Stimulated activated CD8-positive, alpha-beta memory T cell treated with anti-CD3 and anti-CD28 coated beads, Interleukin-7, amount 100 ng/mL, for 4 hours (primary cell): ENCODE measurements at places on chromosomes 16 and 17.

GRCh38 chr17:41813152-41813680 is 412 bp downstream of the FKBP10 start:
- DNase-seq = no peak

- DNase-seq = no peak
Measured at GRCh38 chr16:14194721-14195120, 123.6 kb downstream of the MRTFB start.

DNA sequence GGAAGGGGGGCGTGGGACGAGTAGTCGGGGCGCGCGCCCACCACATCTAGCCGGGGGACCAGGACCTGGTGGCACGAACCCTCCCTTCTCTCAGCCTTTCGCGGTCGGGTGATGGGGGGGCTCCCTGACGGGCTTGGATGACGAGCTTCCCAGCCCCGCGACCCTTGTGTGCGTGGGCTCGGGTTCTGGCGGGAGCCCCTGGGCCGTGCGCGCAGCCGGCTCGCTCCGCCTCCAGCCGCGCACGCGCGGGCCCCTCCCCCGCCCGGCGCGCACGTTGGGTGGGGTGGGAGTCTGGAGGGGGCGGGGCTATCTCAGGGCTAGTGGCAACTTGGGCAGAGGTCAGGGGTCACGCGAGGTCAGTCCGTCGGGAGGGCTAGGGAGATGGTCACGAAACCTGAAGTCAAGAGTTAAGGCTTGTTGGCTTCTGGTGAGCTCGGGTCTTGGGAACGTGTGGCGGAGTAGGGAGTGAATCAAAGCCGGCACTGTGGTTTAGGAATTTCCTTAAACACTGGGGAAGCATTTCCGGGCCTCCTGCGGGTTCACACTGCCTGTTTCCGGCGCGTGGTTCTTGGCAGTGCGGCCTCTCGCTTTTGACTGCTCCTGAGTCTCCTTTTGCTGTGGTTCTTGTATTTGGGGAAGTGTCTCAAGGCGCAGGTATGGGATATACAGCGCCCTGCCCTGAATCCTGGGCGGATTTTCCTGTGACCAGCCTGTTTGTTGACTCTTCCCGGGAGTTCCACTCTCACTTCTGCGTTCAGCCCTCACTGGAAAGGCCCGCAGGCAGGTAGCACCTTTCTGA is at the start of gene SRCAP:
Gene SRCAP (plus strand): TSS at position 356 of the 799 bp plus-strand sequence. CDS start 1,654 bp downstream, outside the sequence.
- peak; percentile 76 for DNase-seq

- DNase-seq = no peak
Measured at GRCh38 chr17:27976331-27976730, 66.1 kb upstream of the NLK start.

- DNase-seq = peak; percentile 69
Measured at GRCh38 chr17:75632863-75633485, at the start of gene SMIM5. Gene SMIM5 (plus strand): TSS chr17:75633434. CDS start chr17:75640202, 6,768 bp downstream.

DNA sequence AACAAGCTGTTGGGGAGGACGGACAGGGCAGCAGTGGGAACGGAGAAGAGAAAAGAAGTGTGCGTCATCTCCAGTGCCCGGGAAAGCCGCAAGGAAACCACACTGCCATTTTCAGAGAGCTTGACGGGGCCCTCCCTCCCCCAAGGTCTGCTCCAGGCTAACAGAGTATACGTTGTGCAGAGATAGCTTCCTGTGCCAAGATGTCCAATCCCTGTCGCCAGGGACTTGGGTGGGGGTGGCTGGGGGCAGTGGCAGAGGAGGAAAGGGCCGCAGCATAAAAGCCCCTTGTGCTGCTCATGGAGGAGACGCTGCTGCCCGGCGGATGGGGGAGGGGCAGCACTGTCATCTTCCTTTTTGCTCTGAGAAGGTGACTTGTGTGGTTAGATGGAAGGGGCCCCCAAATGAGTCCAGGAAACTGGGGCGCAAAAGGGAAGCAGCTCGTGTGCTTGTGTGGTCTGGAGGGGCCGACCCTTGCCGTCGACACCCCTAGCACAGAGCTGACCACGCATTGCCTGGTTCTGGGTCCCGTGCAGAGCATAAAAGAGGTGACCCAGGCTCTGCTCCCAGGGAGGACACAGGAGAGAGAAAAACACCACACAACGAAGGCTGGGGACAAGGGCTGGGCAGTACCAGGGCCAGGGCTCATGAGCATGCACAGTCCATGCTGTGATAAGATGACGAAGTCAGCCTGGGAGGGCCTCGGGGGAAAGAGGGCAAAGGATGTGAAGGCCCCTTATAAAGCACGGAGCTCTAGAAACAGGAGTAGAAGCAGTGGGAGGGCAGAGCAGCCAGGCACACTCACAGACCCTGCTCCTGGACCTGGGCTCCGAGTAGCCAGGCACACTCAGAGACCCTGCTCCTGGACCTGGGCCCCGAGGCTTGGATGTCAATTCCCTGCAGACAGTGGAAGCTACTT is 372.7 kb downstream of the SLC39A11 start:
- DNase-seq = peak; percentile 3

- DNase-seq = no peak
Measured at GRCh38 chr17:4588391-4588790, 4.1 kb downstream of the SMTNL2 start.

DNA sequence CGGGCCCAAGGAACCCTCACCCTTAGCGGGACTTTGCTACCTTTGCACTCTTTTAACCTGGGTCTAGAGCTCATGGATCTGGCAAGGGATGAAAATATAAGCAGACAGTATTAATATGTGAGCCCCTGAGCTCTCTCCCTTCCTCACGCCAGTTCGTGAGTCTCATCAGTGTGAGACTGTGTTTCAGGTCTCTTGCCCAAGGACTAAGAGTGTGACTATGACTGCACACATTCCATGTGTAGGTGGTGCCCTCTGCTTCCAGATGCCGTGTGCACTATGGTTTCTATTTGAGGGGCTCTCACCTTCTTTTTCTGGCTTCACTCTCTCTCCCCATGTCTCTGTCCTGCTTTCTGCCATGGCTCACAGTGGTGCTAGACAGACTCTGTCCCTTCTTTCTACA is 40.5 kb downstream of the DHRS7B start:
- no peak for DNase-seq

DNA sequence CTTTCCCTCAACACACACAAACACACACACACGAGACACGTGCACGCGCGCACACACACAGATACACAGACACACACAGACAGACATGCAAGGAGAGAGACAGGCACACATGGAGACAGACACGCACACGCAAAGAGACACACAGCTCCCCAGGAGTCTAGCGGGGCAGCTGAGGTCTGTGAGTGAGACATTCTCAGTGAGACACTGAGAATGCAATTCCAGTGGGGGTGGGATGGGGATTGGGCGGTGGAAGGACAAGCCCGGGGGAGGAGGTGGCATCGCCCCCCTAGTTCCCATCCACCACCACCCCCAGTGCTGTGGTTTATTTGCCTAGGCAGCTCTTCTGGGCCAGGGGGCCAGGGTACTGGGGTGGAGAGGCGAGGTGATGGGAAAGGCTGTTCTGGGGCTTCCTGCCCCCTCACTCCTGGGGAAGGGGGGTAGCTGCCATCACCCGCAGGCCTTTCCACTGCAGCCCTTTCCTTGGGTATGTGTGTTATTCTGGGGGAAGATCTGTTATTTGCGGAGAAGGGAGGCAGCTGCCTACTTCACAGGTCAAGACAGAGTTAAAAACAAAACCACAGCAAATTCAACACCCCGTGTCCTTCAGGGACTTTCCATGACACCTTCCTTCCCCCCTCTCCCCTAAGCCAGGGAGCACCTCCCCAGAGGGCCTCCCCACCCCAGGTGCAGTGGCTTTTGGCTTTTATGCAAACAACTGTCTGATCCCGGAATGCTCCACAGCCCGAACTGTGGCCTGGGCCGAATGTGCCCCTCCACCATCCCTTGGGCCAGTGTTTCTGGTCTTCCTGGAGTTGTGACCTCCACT is 18.0 kb downstream of the GRB7 start:
- peak; percentile 41 for DNase-seq

GRCh38 chr16:3119701-3120408 is 7.5 kb downstream of the ZNF205 start:
- no peak for DNase-seq

GRCh38 chr17:31754239-31754945 is 104.7 kb downstream of the COPRS start:
- DNase-seq = no peak

- no peak for DNase-seq
Measured at GRCh38 chr16:9657641-9658040, 524.6 kb downstream of the GRIN2A start.

- DNase-seq = no peak
Measured at GRCh38 chr16:84320511-84320910, 25.8 kb downstream of the WFDC1 start.

DNA sequence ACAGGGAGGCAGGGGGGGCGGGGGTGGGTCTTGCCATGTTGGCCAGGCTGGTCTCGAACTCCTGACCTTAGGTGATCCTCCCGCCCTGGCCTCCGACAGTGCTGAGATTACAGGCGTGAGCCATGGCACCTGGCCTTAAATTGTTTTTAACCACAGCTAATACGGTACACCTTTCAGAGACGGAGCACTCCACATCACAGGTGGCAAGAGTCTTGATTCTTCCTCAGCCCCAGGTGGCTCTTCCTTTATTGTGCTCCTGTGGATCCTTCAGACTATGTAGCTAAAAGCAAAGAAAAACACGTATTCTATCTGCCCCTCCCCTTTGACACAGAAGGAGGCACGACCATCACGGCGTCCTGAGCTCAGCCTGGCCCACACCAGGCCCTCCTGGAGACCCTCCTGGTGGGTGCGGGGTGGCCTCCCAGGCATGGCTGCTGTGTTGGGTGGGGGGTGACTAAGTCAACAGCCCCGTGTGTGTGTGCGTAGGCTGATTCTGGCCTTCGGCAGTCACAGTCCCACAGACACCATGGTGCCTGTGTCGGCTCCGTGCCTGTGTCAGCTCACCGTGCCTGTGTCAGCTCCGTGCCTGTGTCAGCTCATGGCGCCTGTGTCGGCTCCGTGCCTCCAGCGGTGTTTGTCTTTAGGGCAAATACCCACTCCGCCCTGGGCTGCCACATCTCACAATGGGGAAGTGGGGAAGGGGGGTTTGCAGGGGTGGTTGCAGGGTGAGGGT is 10.8 kb upstream of the SECTM1 start:
- DNase-seq = no peak

- no peak for DNase-seq
Measured at GRCh38 chr17:41785859-41786226, 668 bp downstream of the JUP start.

- DNase-seq = no peak
Measured at GRCh38 chr16:51383909-51384308, 232.8 kb upstream of the SALL1 start.

DNA sequence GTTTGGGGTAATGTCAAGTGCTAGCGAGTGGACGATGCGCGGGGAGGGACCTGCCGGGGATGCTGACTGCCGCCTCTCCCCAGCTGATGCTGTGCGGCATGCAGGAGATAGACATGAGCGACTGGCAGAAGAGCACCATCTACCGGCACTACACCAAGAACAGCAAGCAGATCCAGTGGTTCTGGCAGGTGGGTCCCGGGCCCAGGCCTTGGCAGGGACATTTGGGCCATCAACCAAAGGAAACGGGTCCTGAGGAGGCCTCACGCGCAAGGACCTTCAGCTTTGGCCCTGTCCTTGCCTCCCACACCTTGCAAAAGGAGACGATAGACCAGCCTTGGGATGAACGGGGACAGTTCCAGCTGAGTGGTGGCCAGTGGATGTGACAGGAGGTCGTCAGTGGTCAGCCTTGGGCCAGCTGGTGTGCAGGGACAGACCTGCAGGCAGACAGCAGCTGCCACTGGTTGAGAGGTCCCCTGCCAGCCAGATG is 13.6 kb upstream of the CLEC18A start:
- no peak for DNase-seq

- no peak for DNase-seq
Measured at GRCh38 chr16:89491974-89492687, 1.8 kb upstream of the ANKRD11 start.

DNA sequence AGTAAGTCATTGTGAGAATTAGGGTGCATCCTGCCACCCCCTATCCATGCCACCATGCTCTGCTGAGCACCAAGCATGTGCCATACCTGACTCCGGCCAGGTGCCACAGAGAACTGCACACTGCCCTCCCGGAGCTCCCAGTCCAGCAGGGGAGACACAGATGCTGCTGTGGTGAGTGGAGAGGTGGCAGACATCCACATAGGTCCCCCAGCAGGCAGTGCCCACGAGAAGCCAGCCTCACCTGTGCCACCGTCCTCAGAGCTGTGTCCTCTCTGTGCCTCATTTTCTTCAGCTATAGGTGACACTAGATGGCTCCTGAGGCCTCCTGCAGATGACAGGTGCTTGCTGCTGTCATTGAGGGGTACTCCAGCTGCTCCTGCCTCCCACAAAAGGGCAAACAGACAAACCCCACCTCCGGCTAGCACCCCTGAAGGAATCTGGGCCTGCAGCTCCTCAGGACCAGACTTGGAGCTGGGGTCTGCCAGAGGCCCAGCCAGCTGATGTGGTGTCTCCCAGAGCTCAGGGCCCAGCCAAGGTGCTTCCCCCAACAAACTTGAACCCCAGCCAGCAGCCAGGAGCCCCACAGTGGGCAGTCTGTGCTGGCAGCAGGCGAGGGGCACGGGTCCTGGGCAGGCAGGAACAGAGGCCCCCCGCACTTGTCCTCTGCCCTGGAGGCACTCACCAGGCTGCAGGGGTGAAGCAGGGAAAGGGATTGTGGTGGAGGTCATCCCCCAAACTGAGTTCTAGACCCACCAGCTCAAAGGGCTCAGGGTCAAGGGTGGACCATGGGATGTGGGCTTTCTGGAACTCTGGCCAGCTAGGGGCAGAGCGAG is 17.1 kb downstream of the FOXJ1 start:
- no peak for DNase-seq

- DNase-seq = no peak
Measured at GRCh38 chr17:29077320-29077719, 34.4 kb downstream of the PIPOX start.

DNA sequence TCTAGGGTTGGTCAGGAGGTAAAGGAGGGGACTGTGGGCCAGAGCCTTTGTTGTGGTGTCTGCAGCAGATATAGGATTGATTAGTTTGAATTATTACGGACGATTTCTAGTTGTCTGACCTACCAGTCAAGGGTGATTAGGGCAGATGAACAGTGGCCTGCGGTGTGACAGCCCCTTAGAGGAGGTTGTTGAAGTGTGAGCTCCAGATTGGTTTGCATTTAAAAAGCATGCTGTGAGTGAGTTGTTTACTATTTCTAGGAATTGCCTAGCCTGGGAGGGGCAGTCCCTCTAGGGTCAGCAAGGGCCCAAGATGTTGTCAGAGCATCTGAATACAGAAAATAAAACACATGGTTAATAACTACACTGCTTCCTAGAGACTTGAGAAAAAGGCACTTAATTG is 108.8 kb downstream of the ARHGAP44 start:
- DNase-seq = no peak

GRCh38 chr16:22684574-22685458 is 129.1 kb upstream of the HS3ST2 start:
- DNase-seq = no peak

- no peak for DNase-seq
Measured at GRCh38 chr17:31517524-31517923, 126.0 kb downstream of the RAB11FIP4 start.

DNA sequence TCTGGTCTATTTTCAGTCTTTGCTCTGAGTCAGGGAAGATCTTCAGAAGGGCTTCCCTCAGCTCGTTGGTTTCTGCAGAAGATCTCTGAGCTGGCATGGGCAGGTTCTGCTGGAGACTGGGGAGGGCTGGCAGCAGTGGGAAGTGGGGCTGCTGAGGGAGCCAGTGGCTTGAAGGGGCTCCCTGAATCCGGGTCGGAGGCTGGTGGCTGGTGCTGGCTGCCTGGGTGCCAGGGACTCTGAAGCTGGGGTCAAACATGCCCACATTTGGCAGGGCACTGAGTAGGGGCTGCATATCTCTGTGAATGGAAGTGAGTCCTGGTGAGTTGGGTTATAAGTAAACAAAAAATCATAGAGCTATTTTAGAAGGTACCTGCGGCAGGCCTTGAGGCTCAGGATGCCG is 67.0 kb downstream of the N4BP1 start:
- DNase-seq = no peak

- DNase-seq = no peak
Measured at GRCh38 chr16:50280932-50281331, 14.6 kb downstream of the ADCY7 start.

GRCh38 chr16:22001591-22001990 is 675 bp upstream of the PDZD9 start:
- no peak for DNase-seq
